Activated CD8-positive, alpha-beta memory T cell treated with anti-CD3 and anti-CD28 coated beads for 36 hours (primary cell): ENCODE measurements at places on chromosomes 6 and 20. TPM values are rescaled to one million over a fixed set of nuclear protein-coding genes. Genes with fewer than 3 reads are reported as not detected.

CST3 gene
- total RNA-seq: 0.99 TPM

PDYN gene
- not detected for total RNA-seq

CNR1 gene
- not detected for total RNA-seq

TPMT gene
- total RNA-seq: 9.9 TPM

CDKN1A gene
- total RNA-seq: 43.8 TPM

PPP1R11 gene
- 58.8 TPM for total RNA-seq

KIAA0408 gene
- 10.7 TPM for total RNA-seq

RAB44 gene
- total RNA-seq: not detected

ZC2HC1B gene
- not detected for total RNA-seq

MAD2L1BP gene
- total RNA-seq: 27.5 TPM

BTN1A1 gene
- total RNA-seq: not detected

TRAPPC3L gene
- not detected for total RNA-seq

COL12A1 gene
- total RNA-seq: not detected

FIG4 gene
- 12.4 TPM for total RNA-seq

CCM2L gene
- total RNA-seq: not detected

GRIK2 gene
- total RNA-seq: not detected

SLC22A2 gene
- not detected for total RNA-seq

TBXT gene
- not detected for total RNA-seq

HLA-DPA1 gene
- 46.9 TPM for total RNA-seq
